ENCODE measurements at places on chromosomes 3 and 15.

GRCh38 chr15:81111510-81112470 lies 22.3 kb upstream of the CFAP161 start:
- DNase-seq = no peak

GRCh38 chr15:67372543-67372942 lies 118.0 kb downstream of the IQCH start:
- no peak for DNase-seq

DNA sequence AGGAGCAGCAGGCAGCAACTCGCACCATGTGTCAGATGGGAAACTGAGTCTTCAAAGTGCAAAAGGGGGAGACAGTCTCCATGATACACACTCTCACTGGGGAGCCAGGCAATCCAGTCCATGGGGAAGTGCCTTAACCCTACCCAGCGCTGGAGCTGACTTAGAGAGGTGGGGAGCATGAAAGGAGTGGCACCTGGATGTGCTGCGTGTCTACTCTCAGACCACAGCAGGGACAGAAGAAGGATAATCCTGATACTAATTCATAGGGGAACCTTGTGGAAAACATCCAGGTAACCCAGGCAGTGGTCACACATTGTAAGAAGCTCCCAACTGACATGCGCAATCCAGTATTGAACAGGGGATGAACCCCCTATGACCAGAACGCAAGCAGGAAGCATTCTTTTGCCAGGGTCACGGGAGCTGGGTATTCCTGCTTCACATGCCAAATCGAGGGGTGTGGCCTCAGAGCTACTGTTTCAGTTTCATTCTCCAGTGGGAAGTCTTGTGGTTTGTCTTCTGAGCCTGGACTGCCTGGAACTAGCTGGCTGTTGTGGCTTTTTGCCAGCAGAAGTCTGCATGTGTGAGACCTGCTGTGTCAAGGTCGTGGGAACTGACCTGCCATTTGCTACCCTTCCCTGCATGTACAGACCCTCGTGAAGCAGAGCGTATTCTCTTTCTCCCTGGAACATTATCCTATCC lies 367.6 kb upstream of the NDN start:
- DNase-seq = no peak

GRCh38 chr3:42270561-42270960 lies 4.6 kb upstream of the CCK start:
- DNase-seq = no peak

- no peak for DNase-seq
Measured at GRCh38 chr15:62588938-62589670, 424.0 kb upstream of the C2CD4B start.

- DNase-seq = no peak
Measured at GRCh38 chr3:52983828-52984227, 62.0 kb downstream of the SFMBT1 start.

- no peak for DNase-seq
Measured at GRCh38 chr3:192655040-192655439, 72.3 kb downstream of the FGF12 start.

DNA sequence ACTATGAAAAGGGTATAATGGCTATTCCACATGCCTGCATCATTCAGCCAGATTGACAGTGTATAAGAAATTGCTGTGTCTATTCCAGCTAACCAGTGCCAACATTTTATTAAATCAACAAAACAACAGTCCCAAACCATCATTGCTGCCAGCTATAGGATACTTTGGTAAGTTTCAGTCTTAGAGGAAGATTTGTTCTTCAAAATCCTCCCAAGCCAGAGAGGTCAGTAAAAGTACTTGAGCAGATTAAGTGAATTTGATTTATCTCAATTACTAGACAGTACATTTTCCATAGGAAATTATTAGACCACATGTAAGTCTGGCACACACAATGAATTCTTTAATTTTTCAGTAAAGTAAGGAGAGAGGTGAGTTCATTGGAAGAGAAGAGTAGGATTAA lies 50.7 kb downstream of the TFG start:
- DNase-seq = no peak

- no peak for DNase-seq
Measured at GRCh38 chr3:126498929-126499328, 18.6 kb downstream of the UROC1 start.

DNA sequence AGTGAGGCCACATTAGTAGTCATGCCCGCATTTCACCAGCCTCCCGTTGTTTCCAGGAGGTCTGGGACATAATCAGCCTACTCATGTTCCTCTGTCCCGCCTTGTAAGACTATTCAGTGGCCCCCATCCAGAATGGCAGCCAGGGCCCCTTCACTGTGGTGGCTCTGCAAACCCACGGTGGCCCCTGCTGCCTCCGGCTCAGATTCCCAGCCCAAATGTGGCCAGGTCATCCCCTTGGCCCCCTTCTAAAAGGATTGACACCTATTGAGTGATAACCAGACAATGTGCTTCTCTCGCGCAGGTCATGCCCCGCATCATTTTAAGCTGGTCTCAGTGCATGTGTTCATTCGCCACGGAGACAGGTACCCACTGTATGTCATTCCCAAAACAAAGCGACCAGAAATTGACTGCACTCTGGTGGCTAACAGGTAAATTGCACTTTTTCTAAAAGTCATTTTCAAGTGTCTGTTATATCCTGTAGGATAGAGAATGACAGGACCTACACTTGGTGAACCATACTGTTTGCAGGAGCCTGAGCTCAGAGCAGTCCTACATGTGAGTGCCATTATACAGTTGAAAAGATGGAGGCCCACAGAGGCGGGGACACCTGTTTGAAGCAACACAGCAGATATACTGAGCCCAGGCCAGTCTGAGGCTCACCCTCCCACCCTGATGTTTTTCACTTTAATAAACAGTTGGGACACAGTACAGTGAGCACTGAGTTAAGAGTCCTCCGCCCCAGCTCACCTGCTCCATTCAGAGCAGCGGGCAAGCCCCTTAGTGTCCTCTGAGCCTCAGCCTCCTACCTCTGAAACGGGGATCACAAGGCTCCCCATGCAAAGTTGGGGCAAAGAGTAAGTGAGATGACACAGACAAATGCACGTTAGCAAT lies 47.7 kb downstream of the PXYLP1 start:
- no peak for DNase-seq

- DNase-seq = peak; percentile 65
Measured at GRCh38 chr3:17730318-17730967, 12.0 kb downstream of the TBC1D5 start.

- DNase-seq = no peak
Measured at GRCh38 chr3:184485906-184486305, 75.7 kb upstream of the EPHB3 start.

GRCh38 chr3:161266731-161267150 lies 45.6 kb downstream of the NMD3 start:
- DNase-seq = no peak

- DNase-seq = no peak
Measured at GRCh38 chr3:157330206-157330605, 106.4 kb upstream of the PTX3 start.

DNA sequence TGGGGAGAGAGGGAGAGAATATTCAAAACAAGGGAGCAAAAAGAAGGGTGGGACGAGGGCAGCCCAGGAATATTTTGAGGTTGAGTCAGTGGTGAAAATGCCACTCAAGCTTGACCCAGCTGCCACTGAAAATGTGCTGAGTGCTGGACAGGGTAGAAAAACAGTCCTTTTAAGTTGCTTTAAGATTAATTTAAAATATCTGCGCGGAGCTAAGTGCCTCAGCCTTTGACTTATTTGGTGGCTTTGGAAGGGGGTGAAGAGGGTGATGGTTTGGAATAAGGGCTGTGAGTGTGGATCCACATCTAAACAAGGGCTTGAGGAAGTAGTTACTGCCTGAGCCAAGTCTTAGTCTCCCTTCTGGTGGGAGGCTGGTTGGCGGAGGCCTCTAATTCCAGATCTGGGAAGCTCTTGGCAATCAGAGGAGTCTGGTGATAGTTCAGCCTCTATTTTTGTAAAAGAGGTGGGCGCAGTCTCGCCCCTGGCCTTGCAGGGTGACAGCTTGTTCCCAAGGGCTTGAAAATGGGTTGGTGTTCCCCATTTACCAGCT lies 280.8 kb upstream of the ROPN1 start:
- no peak for DNase-seq

DNA sequence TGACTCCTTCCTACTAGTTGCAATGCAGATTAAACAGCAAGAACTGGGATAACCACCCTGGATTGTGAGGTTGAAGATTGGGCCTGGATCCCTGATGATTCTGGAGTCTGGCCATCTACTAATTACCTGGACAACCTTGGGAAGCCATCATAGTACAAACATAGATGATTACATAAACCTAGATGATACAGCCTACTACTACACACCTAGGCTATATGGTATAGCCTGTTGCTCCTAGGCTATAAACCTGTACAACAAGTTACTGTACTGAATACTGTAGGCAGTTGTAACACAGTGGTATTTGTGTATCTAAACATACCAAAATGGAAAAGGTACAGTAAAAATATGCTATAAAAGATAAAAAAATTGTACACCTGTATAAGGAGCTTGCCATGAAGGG lies 48.0 kb downstream of the NSUN3 start:
- no peak for DNase-seq

DNA sequence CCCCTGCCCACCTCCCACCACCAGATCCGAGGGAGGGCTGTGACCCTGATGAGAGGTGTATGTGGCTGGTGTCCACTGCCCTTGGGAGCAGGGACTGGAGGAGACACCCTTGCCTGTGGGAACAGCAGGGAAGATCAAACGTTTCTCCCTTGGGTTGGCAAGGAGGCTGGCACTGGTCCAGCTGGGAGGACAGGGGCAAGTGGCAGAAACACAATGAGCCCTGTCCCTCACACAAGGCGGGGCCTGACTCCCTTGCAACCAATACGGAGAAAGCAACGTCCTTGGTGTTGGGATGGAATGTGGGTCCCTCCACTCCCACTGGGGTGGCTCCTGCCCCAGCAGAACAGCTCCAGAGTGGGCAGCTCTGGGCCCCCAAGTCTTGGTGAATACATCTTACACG lies 5.2 kb downstream of the HYAL2 start:
- DNase-seq = no peak

- no peak for DNase-seq
Measured at GRCh38 chr15:74042603-74043424, 39.5 kb downstream of the GOLGA6A start.

- DNase-seq = no peak
Measured at GRCh38 chr3:12400616-12401194, 83.6 kb upstream of the TSEN2 start.

GRCh38 chr15:92845126-92845508 lies 55.0 kb upstream of the CHD2 start:
- DNase-seq = no peak

DNA sequence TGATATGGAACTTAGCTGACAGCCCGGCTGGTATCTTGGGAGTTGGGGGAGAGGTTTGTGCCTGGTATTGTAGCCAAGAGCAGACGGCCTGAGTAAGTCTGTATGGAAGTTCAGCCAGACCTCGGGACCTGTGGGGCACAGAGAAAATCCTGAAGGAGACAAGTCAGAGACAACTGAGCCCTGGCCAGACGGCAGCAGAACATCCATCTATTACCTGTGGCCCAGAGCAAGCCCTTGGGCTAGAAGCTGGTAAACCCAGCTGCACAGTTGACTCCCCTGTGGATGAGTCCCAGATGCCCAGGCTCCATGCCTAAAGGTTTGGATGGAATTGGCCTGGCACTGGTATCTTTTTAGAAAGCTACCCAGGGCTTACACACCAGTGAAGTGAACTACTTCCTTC lies 70.4 kb upstream of the DLG1 start:
- no peak for DNase-seq

DNA sequence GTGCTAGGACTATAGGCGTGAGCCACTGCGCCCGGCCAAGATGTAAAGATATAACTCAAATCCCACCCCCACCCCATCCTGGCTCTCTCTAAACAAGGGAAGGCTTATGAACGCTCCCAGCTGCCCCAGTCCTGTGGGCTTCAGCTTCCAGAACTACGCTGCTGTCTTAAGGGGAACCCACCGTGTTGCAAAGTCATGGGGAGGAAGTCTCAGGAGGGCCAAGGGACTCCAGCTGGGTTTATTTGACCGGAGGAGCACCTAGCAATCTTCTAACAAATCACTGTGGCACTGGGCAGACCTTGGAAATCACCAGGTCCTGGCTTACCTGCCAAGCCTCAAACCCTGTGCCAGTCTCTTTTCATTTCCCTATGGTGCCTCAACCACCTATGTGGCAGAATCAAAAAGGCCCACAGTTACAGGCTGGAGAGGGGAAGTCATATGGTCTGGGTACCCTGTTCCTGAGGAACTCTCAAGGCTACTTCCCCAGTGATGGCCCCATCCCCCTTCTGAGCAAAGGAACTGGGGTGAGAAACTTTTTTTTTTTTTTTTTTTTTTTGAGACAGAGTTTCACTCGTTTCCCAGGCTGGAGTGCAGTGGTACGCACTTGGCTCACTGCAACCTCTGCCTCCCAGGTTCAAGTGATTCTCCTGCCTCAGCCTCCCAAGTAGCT lies 83.4 kb downstream of the RBPMS2 start:
- DNase-seq = no peak

DNA sequence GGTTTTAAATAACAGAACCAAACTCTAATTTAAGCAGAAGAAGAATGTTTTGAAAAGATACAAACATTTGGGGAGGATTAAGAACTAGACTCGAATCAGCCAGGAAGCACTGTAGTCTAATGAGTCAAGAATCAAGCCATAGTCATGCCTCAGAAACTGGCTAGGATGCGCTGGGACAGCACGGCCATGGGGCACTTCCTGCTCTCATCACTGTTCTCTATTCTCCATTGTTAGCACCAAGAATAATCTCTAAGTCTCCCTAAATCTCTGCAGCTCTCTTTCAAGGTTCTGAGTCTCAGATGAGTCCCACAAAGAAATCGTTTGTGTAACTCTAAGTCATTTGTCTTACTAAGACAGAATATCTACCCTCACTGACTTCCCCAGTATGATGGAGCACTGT lies 399.0 kb upstream of the KCNMB2 start:
- DNase-seq = no peak

GRCh38 chr3:11917051-11917450 lies 70.4 kb upstream of the TAMM41 start:
- no peak for DNase-seq

- DNase-seq = no peak
Measured at GRCh38 chr3:193080821-193081365, 160.1 kb upstream of the PLAAT1 start.

DNA sequence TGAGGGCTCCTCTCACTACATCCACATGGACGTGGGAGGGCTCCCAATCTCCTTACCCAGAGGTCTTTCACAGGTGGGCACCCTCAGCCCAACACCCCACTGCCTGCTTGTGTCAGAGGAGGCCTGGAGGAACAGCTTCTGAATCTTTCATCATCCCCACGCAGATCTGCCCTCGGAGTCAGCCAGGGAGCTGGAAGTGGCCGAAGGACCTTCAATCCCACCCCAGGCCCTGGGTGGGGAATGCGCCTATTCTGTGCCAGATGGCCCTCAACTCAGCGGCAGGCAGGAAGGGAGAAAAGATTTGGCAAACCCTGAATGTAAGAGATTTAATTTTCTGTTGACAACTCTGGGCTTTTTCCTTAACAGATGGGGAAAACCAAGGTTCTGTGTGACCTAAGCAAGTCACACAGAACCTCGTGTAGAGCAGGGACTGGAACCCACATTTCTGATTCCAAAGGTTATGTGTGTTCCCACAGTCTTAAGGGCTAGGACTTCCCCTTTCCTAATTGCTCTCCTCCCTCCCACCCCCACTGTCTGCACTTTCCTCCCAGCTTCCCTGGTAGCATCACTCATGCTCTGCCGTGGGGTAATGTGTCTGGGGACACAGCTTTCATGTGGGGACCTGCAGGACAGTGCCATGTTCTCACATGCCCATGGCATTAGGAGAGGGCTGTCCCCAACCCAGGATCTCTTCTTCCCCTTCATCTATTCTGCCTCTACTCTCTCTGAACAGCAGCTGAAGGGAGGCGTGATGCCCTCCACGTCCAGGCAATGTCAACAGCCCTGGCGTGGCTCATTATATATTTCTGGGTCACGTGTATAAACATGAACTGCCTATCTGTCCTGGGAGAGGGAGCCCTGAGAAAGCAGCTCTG lies 98.1 kb downstream of the SEMA5B start:
- no peak for DNase-seq
